GM03348 (cell line): ENCODE measurements at places on chromosomes 2 and 18.
A peak's percentile ranks its signal among the peaks of the same experiment; 100 is the strongest.

DNA sequence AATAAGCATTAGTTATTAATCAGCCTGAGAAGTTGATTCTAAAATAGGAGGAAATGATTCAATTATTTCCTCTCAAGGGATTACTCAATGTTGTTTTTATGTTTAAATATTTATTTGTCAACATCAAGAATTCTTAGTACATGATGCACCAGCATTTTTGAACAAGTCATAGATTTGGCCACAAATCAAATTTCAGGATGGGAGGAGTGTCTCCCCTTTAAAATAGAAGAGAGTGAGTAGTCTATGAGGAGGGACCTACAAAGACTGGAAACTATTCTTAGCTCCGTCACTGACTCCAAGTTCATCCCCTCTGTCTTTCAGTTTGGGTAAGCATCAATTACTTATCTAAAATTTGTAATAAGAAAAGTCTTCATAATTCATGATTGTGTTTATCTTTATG lies 18.6 kb upstream of the IL18R1 start:
- DNase-seq = no peak

DNA sequence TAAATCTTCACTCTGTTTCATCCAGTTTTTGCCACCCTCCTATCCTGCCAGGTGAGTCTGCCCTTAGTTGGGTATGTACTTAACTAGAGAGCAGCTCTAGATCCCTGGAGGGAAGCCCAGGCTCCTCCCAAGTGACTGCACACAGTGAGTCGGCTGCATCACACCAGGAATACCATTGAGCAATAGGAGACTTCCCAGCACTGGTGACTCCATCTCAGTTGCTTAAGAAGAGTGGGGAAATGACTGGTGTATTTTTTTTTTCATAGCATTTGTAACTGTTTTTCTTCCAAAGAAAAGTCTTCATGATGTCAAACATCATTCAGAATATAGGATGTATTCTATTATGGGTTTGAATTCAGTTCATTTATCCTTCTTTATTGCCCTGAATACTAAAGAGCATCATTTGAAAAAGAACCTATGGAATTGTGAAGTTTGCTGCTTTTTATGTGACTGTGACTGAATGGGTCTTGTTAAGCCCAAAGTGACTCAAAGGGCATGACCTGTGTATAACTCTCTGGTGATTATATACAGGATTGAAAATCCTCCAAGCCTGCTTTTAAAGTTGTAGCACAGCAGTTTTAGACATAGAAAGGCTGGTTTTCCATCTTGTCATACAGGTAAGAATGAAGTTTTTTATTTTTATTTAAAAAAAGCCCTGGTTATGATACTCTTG lies 84.3 kb downstream of the MAP3K20 start:
- DNase-seq = peak; percentile 91

DNA sequence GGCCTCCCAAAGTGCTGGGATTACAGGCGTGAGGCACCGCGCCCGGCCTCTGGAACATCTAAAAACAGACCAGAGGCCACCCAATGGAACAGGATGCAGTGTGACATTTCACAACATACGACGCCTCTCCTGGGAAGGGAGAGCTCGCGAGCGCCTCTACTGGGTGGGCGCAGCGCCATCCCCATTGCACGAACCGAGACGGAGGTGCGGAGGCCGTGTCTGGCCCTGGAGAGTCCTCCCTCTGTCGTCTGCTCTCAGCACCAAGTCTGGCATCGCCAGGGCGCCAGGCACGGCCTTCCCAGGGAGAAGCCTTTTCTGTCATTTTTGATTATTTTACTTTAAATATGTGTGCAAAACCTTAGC lies 9.4 kb upstream of the GBX2 start:
- no peak for DNase-seq

GRCh38 chr2:219570924-219571310 lies 422 bp downstream of the OBSL1 start:
- no peak for DNase-seq
